ENCODE measurements at places on chromosomes 12 and 14. TPM values are rescaled to one million over a fixed set of nuclear protein-coding genes. Genes with fewer than 3 reads are reported as not detected.

The SLC39A2 gene
- 0.30 TPM for total RNA-seq

The CCND2 gene
- total RNA-seq = 105 TPM

The NRIP2 gene
- not detected for total RNA-seq

The SYNDIG1L gene
- total RNA-seq = not detected

The GSG1 gene
- not detected for total RNA-seq

The TDRD9 gene
- 0.60 TPM for total RNA-seq

The COCH gene
- not detected for total RNA-seq

The RNASE3 gene
- not detected for total RNA-seq

The POTEG gene
- total RNA-seq = not detected
